ENCODE measurements at places on chromosomes 2 and 18.

DNA sequence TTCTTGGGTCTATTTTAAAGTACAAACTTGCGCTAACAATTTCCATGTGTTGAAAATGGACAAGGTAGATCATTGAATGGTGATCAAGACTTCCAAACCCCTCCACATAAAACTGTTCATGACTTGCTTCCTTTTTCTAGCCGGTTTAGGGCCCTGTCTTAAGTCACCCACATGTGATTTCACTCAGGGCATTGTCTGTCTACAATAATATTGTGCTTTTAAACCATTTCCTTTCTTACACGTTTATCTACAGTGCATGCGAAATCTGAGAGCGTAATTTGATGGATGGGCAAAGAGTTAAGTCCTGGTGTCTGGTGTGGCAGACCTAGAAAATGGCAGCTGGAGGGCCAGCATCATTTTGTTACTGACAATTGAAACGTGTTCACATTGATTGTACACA, 2.0 kb upstream of the ZNF516 start:
- DNase-seq: no peak

- no peak for DNase-seq
Measured at GRCh38 chr2:74525717-74526648, at the start of gene DQX1. Gene DQX1, minus strand, starts transcription at chr2:74526231. Its CDS starts 502 bp downstream, at chr2:74525729.

- no peak for DNase-seq
Measured at GRCh38 chr2:235555371-235555770, 61.5 kb downstream of the AGAP1 start.

GRCh38 chr2:177180269-177181000, 32.2 kb upstream of the HNRNPA3 start:
- no peak for DNase-seq

DNA sequence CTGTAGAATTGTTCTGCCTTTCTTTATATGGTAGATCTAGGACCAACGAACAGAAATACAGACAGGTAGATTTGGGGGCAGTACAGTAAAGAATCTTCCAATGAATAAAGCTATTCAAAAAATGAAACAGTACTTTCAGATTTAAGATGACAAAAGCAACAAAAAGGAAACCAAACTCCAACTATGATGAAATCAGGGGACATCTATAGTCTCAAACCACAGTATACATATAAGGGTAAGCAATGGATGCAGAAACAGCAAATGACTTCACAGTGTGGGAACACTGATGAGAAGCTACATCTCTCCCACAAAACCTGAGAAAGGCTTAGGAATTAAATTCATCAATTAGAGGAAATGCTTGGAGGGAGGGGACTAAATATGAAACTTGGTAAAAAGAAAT, 202.5 kb downstream of the CTNNA2 start:
- DNase-seq: no peak

DNA sequence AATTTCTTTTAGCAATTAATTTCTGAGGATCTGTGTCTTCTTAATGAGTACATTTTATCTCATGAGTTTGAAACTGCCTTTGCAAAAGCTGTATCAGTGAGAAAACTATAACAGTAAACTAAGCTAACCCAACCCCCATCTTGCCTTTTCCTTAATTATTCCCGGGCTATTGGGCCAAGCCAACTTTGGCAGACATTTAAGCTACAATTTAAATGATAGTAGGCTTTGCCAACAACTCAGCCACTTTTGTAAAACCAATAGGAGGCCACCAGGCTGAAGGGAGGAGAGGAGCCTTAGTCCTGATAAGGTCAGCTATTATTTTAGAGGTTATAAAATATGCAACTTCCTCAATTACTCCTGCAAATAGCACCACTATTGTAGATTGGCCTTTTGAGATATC, 218.0 kb upstream of the KCNJ3 start:
- no peak for DNase-seq

DNA sequence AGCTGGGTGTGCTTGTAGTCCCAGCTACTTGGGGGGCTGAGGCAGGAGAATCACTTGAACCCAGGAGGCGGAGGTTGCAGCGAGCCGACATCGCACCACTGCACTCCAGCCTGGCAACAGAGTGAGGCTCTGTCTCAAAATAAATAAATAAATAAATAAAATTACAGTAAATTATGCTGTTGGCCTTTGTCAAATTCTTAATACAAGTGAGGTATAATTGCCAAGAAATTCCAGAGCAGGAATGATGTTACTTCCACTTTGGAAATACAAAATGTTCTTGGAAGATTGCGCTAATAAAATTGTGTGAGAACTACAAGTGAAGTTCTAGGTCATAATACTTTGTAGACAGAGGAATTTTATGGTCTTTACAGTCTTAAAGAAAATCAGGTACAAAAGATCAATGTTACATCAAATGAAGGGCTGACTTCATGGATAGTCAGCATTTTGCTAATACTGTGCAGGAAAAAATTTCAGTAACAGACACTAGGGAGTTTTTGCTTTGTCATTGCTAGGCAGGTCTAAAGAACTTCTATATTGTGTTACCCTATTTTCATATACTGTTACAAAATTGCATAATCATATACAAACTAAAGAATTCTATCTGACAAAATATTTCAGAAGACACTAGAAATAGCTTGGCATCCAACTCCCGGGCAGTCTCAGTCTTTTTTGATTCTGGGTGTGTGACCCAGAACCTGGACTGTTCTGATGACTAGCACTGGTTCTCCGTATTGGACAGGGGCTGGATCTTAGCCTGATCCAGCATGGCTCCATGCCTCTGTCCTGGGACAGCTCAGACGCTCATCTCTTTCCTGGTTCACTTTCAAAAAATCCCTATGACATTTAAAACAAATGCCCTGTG, 76.0 kb upstream of the STK17B start:
- no peak for DNase-seq

GRCh38 chr2:36831185-36831584, 134.7 kb downstream of the VIT start:
- DNase-seq: no peak

DNA sequence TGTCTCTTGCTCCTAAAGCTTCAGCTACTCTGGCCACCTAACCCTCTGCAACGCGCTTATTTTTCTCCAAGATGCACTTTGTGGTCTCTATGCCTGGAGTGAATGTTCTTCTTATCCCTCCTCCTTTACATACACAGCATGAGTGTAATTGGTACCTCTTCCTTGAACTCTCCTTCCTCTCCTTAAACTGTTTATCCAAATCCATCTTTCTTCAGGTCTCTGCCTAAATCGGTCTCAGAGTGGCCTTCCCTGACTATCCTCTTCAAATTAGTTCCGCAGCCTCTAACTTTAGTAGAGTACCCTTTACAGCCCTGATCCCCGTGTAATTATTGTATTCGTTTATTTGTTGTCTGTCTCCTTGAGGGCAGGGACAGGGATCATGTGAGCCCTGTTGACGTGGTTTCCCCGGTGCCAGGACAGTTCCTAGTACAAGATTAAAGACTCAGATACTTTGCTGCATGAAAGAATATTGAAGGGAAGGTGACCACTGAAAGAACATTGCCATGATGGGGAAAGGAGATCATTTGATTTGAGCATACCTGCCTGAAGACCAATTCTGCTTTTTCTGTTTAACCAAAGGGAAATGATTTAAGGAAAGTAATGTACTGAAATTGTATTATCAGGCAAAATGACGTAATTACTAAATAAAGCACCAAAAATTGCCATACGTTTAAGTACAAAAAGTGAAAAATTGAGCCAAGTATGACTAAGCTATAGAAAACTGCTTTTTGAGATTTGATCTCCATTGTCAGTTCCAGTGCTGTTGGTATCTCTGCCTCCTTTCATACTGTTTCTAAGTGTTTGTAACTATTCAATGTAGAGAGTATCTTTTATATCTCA, 1.2 kb downstream of the CNOT9 start:
- DNase-seq: no peak

DNA sequence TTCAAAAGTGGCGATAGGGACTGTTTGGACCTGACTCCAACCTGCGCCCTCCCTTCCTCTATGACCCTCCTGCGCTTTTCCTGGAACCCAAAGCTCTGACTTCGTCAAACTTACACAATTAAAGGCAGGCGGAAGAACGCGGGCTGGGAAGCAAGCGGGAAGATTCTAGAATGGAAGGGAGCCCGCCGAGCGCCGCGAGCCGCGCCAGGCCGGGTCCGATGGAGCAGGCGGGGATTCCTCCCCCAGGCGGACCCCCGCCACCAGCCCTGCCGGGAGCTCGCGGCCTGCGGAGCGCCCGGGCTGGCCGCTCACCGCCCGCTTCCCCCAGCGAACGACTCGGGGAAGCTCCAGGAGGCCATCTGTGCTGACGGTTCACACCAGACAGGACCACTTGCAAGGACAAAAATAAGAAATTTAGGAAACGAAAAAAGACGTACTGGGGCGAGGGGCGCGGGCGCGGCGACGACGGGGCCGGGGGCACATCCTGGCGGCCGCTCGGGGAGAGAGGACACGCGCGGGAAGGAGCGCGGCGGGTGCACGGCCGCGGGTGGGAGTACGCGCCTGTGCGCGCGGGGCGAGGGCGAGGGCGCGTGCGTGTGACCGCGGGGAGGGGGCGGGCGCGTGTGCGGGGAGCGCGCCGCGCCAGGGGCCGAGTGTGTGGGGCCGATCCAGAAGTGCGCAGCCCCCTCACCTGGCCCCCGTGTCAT, 1.1 kb upstream of the SALL3 start:
- DNase-seq: no peak

- no peak for DNase-seq
Measured at GRCh38 chr18:29250259-29250658, 1073.3 kb upstream of the CDH2 start.

GRCh38 chr18:45686891-45687611, 36.9 kb upstream of the SLC14A1 start:
- no peak for DNase-seq

GRCh38 chr2:153179808-153180207, 298.8 kb downstream of the RPRM start:
- DNase-seq: no peak

GRCh38 chr2:222024932-222025880, 273.6 kb downstream of the PAX3 start:
- DNase-seq: no peak

GRCh38 chr2:10001586-10001985, 41.8 kb upstream of the KLF11 start:
- no peak for DNase-seq

- no peak for DNase-seq
Measured at GRCh38 chr18:32287249-32287648, 97.4 kb downstream of the MEP1B start.

DNA sequence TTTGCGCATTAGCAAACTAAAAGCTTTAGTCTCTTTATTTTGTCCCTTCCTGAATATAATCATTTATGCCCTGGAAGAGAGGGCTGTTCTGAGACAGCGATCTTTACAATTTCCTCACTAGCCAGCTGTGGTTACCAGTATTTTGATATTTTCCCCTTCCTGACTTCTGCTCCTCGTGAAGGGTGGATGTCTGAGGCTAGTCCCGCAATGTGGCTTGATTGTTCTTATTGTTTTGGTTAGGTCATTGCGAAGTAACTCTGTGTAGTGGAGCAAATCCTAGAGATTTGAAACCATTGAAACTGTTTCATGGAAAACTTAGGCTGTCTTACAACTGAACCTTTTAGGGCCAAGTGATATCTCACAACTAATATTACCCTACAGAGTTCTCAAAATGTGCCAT, 2.4 kb downstream of the MRPL33 start:
- no peak for DNase-seq

- no peak for DNase-seq
Measured at GRCh38 chr18:45958730-45959129, 8.4 kb downstream of the EPG5 start.

- DNase-seq: peak; percentile 24
Measured at GRCh38 chr2:70887550-70888246, 48.0 kb upstream of the ATP6V1B1 start.

GRCh38 chr2:238139196-238140039, 950 bp downstream of the KLHL30 start:
- DNase-seq: no peak

- no peak for DNase-seq
Measured at GRCh38 chr2:238831177-238831576, 16.7 kb upstream of the TWIST2 start.

- no peak for DNase-seq
Measured at GRCh38 chr2:127187081-127187775, 32.9 kb downstream of the CYP27C1 start.

DNA sequence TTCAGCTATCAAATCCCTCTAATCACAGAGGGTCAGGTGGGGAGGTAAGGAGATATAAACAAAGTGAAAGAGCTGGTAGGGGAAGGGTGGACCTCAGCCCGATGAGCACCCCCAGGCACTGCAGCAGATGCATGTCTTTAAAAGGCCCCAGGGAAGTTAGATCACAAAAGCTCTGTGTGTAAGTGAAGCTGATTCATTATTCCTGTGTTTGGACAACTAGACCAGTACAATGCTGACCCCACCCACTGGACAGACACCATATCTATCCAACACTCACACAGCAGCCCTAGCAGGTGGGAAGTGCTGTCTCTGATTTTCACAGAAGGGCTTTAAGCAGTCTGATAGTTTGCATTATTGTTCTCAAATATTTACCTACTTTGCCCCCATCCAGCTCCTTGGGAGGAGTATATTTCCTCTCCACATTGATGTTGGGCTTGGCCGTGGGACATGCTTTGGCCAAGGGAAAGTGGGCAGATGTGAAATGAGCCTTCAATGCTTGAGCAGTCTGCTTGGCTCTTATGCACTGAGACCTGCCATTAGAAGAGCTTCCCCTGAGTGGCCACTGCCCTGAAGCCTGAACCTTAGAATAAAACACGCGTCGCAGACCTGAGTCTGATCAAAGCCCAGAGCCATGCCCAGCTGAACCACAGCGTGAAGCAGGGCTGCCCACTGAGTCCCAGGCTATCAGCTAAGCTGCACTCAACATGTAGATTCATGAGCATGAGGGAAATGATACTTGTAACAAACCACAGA, 111.4 kb downstream of the COPS8 start:
- no peak for DNase-seq

- DNase-seq: no peak
Measured at GRCh38 chr18:7307526-7307925, 76.6 kb downstream of the LRRC30 start.

DNA sequence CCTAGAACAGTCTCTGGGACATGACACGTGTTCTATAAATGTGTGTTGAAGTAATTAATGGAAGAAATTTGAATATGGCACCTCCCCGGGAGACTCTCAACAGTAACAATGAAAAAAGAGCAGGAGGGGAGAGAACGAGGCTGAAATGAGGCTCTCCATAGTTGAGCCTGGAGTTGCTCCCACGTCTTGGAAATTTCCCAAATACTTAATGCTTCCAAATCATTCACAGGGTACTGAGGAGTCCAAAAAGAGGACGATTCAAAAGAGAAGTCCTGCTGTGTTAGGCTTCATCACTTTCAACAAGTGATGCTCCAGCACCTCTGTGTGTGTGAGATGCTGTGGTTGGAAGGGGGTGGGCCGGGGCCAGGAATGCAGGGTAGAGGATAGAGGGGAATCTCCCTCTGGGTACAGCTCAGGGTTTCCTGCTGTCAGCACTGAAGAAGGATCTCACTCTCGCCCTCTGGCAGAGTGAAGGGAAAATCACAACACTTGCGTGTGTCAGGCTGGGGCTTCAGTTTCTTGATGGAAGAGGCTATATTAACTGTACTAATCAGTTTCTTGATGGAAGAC, 18.1 kb upstream of the ZNF407 start:
- no peak for DNase-seq

DNA sequence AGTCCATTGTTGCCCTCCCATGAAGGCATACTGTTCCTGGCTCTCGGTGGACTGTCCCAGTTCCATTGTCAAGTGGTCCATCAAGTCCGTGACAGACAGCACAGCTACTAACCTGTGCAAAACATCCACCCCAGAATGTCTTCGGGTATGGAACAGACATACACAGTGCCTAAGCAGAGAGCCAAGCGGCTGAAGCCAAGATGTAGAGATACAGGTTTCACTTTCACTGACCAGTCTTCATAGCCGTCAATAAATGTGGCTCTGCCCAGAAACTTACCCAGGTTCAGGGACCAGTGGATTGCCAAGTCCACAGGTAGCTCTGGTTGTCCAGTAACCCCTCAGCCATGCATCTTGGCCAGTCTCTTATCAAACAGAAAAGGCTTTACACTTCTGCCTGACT, 10.7 kb upstream of the PAPOLG start:
- no peak for DNase-seq

Data from stimulated activated CD4-positive, alpha-beta T cell treated with anti-CD3 and anti-CD28 coated beads, Interleukin-1b, Interleukin-23, amount 100 ng/mL, for 1 hour (primary cell).